Activated T-cell treated with anti-CD3 and anti-CD28 coated beads for 24 hours (primary cell): ENCODE measurements at places on chromosomes 16 and 17.

DNA sequence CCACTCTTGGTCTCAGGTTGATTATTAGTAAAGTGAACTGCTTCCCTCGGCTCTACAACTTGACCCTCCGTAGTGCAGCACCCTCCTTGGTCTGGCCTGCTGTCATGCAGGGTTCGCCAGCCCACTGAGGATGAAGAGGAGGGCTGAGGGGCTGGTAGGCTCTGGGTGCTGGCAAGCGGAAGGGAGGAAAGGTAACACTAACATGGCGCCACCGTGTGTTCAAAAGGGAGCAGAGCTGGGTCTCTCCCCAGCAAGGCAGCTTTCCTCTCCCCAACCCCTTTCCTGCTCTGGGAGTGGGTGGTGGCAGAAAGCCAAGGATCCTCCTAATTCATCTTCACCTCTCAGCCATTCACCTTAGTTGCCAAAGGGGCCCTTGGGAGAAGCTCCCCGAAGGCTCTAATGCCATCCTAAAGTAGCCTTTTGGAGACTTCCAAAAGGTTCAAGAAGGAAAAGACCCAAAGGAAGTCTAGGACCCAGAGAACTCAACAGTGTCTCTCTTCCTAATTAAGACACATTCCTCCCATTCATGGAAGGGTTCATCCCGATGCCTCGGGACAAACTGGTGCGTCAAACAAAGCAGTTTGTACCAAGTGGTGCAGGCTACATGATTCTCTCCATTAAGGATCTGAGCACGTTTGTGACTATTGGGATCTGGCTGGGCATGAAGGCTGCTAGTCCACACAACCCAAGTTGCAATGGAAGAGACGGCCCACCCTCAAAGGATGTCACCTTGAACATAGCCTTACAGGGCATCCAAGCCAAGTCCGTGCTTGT lies 90.8 kb upstream of the TOB1 start:
- peak; percentile 54 for DNase-seq

DNA sequence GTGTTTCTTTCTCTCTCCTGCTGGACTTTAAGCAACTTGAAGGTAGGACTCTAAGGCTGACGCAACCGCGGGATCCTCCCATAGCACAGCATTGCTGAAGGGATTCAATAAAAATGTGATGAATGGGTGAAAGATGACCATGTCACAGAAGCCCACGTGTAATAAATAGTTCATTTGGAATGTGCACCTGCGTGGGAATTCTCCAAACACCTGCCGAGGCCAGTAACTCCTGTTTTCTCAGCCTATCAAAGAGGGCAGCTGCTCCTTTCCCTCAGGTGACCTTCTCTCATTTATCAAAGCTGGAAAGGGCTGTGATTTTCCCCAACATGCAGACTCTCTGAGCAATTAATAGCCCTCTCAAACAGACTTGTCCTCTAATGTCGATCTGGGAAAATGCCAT lies 235.7 kb downstream of the STX8 start:
- no peak for DNase-seq

DNA sequence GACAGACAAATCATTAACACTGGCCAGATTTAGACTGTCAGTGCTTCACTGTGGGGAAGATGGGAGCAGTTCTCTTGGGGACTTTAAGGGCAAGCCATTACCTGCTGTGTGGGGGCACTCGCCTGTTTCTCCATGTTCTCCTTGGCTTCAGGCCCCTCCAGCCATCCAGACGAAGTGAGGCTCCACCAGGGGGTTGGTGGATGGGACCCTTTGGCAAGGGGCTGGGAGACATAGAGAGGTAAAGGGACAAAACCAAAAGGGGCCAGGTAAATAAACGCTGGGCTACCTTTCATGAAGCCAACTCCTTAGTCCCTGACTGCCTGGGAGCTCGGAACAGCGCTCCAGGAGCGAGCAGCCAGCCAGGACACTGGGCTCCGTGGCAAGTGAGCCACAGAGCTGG lies 14.0 kb downstream of the TBX4 start:
- no peak for DNase-seq

- no peak for DNase-seq
These were observed 19.3 kb upstream of the ERN1 start for GRCh38 chr17:64149196-64149595.

DNA sequence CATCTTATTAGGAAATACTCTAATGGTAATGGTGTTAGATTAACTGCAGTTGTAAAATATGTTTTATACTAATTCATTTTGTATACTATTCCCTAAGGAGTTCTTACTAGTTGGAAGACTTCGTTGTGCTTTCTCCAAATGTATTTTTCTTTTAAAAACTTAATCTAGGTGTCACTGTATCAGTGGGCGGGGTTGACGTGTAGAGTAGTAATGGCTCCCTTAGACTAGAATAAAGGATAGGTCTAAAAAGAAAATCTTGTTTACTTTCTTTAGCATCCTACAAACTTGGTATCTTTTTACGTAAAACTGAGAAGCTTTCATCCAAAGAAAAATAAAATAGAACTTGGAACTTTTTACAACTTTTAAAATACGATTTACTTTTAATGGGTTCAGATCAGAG lies 55.0 kb upstream of the MRC2 start:
- DNase-seq = no peak

- no peak for DNase-seq
These were observed 27.2 kb downstream of the MAP3K14 start for GRCh38 chr17:45289301-45290268.

GRCh38 chr16:57045694-57046381 lies 46.5 kb upstream of the CPNE2 start:
- DNase-seq = peak; percentile 26

GRCh38 chr16:75108792-75109731 lies 7.5 kb downstream of the LDHD start:
- peak; percentile 78 for DNase-seq

DNA sequence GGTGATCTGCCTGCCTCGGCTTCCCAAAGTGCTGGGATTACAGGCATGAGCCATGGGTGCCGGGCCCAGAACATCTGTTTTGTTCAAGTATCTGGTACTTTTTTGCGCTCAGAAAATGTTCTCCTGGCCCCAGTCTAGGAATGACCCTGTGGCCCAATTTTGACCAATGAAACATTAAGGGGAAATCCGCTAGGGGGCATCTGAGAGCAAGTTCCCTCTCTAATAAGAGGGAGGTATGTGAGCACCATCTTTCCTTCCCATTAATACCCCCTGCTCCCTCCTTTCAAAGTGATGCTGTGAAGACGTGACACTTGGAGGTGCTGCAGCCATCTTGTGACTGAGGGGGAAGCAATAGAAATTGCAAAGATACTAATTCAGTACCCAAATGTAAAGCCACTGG lies 16.5 kb upstream of the CLEC3A start:
- no peak for DNase-seq

- DNase-seq = no peak
These were observed 5.2 kb upstream of the FANCA start for GRCh38 chr16:89821438-89822187.

DNA sequence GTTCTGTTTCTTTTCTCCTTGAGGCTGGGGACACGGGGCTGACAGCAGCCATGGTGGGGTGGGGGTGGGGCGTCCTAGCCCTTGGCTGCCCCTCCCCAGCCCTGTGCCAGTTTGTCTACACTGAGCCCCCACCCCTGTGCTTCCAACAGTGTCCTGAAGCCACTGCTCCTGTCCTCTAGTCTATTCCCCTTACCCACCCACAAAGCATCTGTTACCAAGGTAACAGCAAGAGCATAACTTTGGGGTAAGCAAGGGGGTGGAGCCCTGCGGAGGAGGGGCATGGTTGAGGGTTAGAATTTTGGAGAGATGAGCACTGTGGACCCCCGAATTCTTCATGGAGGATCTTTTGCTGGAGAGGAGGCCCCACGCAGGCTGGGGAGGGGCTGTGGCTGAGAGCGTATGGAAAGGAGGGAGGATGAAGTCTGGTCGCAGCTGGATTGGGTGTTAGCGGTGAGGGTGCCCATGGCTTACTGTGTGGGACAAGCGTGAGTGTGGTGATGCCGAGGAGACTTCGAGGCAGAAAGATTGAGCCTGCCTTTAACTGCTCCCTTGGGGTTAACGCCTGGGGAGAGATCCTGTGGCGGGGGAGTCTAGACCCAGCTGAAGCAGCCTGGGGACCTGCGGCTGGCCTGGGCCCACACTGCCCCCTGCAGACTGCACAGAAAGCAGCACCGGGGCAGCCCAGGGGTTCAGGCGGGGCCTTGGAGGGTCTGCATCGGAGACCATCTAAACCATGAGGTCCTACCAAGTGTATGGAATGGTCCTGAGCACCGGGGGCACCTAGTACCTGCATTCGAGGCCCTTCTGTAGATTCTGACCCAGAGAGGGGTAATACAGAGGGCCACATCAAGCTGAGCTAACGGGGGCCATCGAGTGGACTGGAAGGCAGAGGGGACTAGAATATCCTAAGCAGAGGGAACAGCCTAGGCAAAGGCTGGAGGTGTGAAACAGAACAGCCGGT lies 6.1 kb upstream of the STAC2 start:
- DNase-seq = no peak

- no peak for DNase-seq
These were observed 127.6 kb upstream of the TNRC6C start for GRCh38 chr17:77830816-77831473.

- no peak for DNase-seq
These were observed 1.4 kb upstream of the CYB561 start for GRCh38 chr17:63447471-63448009.

- DNase-seq = no peak
These were observed 45.6 kb downstream of the DNAH9 start for GRCh38 chr17:11643851-11644250.

- no peak for DNase-seq
These were observed 12.2 kb upstream of the CAPN15 start for GRCh38 chr16:515175-515938.

DNA sequence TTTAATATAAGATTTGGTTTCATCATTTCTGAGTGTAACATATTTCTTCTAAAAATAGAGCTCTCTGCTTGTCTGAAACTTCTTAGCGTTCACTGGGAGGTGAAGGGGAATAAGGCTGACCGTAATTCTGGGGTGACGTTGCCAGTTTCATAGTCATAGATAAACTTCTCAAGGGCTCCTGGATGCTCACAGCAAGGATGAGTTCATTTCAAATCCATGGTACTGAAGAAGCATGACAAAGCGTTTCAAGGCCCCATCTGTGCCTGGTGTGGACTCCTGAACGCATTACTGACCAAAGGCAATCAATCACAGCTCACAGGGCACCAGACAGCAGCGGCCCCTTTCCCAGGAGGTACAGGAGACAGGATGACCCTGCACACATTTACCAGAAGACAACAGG lies 12.0 kb upstream of the EVPL start:
- no peak for DNase-seq

DNA sequence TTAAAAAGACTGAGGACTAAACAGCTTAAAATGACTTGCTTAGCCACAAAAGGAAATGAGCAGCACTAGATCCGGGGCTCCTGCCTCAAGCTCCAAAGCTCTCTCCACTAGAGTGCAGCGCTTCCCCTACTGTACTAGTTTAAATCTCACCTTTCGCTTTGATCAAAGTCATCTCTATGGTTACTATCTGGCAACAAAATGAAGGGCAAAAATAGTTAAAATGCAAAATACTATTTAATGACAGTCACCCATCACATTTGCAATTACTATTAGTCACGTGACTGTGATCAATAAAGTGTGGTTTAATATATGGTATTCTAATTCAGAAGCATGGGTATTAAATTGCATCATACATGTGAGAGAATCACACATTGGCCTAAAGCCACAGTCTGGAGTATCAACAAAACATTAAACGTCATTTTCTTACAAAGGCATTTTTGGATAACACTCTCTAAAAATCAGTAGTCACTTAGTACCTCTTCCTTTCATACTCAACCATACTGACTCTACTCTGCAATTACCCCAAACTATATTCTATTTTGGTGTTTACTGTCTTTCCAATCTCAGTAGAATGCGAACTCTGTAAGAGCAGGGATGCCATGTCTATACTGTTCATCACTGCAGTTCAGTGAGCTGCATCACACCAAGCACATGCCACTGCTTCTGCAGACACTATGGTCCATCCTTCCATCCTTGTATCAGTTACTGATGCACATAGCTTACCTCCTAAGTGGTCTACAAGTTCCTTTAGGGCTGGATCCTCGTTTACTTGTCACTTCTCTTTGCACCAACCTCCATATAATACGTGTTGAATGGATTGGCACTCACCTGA lies 6.2 kb downstream of the PSMD12 start:
- DNase-seq = no peak

- DNase-seq = no peak
These were observed 12.4 kb downstream of the CMTR2 start for GRCh38 chr16:71276589-71277334.

GRCh38 chr16:84689111-84689510 lies 10.7 kb upstream of the USP10 start:
- no peak for DNase-seq
